Stimulated activated CD4-positive, alpha-beta T cell treated with anti-CD3 and anti-CD28 coated beads, Interleukin-2, amount 100 ng/mL, for 24 hours (primary cell): ENCODE measurements at places on chromosomes 2 and 18.

GRCh38 chr2:28665041-28665704 is 86.5 kb upstream of the PPP1CB start:
- DNase-seq: no peak

- no peak for DNase-seq
Observed at GRCh38 chr2:19865151-19865550, 36.6 kb downstream of the TTC32 start.

DNA sequence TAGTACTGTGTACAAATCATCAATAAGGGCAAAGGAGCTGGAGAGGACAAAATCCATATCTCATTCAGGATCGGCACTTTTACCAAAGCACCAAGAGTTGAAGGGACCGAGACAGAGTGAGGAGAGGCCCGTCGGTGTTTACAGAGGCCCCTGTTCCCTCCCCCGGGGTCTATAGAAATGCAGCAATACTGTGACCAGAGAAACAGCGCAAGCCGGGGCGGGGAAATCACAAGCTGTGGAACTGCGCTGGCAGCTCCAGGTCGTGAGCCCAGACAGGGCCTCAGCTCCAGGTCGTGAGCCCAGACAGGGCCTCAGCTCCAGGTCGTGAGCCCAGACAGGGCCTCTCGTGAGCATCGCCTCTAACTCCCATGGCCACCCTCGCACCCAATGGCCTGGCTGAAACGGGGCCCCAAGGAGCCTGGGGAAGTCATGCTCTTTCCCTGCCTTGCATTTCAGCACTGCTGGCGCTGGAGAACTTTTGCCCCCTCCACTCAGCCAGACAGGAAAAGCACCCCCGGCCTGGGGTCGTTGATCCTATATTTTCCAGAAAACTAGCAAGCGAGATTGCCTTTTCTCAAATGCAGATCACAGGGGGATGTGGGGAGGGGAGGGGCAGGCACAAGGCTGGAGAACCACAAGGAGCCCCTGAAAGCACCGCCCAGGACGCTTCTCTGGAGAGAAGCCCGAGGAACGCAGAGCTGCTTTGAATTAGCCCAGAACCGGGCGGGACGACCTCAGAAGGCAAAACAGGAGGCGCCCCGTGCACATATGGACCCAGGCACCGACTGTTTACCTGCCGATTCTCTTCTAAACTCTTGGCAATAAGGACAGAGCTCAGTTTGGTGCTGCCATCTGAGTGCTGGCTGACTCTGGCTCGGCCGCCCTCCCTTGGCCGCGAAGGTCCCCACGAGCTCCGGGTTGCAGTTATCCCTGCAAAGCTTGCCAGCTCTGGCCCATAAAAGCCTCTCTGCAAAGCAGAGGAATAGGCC is 223.7 kb downstream of the ACKR3 start:
- DNase-seq: no peak

- DNase-seq: no peak
Observed at GRCh38 chr2:207117668-207118067, 48.1 kb downstream of the KLF7 start.

GRCh38 chr2:172308253-172308935 is 119.0 kb upstream of the ITGA6 start:
- no peak for DNase-seq

DNA sequence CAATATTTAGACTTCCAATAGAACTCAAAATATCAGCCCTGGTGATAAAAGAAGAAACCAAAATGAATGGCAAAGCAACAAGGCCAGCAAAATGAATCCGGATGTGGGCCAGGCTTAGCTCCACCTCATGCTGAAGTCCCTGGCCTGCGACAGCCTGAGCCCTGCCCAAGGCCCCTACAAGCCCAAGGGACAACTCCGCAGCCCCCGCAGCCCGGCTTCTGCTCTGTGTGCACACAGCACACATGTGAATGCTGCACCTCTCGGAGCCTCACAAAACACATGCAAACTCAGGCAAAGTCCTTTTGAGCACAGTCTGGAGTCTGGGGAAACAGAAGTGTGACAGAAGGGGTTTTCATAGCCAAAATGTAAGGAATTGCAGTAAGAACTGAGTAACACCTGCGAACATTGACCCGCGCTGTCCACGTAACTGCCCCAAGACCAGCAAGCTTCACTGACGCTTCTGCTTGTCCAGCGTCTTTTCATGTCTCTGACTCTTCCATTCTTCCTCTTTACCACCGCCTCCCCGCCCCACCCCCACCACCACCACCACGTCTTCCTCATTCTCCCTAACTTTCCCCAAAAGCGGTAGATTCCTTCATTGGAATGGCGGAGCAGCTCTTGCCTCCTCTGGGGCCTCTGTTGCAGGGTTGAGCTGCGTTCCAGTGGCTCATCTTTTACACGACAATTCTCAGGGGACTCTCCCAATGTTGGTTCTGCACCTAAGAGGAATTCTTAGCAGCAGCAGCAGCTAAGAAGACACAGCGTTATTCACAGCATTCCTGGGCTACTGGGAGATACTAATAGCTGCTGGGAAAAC is 136.4 kb upstream of the COPS8 start:
- DNase-seq: no peak

DNA sequence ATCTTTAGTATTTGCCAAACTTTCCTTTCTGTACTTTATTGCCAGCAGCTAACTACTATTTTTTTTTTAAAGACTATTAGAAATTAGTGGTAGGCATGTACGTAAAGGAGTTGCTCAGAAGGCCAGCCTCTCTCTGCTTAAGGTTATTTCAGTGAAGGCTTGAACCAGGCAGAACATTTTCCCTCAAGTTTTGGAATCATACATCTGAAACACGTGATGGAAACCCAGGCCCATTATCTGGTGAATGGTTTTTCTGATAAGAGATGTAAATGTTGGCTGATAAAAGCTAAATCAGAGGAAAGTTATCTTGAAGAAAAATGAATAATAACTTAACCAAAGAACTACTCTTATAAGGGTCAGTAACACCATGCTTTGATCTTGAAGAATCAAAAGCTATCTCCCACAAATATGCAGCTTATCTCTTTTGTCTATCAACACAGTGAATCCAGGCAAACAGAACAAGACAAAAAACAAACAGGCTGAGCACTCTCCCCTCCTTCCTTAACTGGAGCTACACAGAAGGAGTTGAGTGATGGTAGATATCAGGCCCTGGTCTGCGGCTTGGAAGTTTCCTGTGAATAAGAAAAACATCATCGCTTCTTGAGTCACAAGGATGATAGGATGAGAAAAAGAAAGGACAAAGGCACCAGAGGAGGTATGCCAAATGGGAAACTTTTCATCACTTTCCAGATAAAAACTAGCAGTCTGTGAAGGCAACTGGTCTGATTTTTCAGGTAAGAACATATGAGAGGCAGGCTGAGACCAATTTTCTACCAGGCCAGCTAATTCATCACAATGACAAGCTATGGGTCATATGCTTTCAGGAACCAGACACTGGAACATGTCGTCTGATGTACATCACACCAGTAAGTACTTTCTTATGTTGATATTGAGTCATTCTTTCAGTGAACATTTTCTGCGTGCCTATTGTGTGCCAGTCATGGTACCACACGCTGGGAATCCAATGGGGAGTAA is 88.4 kb upstream of the STK17B start:
- DNase-seq: peak; percentile 53

DNA sequence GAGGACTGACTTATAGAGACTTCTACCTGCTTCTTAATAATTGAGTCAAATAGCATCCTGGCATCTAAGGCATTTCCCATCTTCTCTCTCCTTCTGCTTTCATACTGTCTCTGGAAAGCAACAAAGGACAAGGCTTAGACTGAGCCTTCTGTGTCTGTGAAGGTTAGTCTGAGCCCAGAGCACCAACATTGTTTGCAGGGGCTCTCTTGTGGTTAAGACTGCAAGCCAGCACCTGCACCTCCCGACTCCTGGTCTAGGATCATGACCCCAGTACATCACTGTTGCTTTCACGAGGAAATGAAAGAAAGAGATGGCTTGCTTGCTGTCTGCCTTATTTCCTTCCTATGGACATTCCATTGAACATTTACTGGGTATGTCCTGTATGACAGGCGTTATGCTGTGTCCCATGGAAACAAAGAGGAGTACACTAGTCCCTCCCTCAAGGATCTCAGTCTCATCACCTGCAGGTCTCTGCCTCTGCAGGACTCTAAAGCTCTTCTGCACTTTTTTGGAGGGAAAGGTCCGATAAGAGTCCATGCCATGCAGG is 315.8 kb upstream of the EPAS1 start:
- DNase-seq: no peak
